ENCODE measurements at places on chromosomes 12 and 14.

DNA sequence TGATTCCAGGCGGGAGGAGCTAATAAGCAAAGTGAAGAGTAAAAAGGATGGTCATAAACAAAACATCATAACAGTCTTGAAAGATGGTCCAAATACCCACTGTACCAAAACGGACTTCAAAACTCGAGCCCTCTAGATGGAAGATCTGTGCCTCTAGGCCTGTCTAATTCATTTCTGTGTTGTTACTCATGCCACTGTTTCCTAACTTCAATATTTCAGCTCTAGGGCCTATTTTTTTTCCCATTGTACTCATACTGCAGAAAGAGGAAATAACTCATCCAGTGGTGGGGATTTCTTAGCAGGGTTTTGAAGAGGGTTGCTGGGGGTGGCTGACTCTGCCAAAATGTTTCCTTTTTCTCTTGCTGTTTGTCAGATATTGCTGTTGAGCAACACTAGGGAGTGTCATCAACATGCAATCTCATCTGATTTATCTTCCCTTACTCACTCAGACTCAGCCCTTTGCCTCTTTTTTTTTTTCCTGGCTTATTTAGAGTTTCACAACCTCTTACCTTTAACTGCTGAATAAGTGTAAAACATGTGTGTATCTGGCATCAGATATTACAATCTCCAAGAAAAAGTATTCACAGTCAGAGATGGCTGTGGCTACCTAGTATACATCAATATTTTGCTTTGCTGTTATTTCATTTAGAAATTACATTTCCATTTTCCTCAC is 189.6 kb downstream of the DUSP6 start:
- peak; percentile 52 for DNase-seq

DNA sequence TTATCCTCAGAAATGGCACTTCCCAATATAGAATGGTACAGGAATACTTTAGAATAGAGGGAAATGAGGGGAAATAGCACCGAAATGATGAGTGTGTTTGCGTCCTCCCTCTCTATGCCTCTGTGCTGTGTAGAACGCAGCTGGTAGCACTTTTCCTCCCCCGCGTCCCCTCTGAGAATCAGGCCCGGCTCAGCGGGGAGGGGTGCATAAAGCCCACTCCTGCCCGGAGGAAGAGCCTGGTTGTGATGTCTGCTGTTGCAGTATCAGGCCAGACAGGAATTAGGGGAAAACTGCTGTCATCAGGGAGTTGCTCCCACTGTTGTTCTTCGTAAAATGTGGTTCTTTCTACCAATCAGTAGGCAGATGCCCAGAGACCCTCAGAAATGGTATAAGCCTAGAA is 76.0 kb downstream of the GALNT8 start:
- DNase-seq = no peak

GRCh38 chr12:94587266-94588241 is 62.8 kb downstream of the TMCC3 start:
- no peak for DNase-seq

- DNase-seq = no peak
Measured at GRCh38 chr12:32693036-32693435, 13.9 kb downstream of the DNM1L start.

DNA sequence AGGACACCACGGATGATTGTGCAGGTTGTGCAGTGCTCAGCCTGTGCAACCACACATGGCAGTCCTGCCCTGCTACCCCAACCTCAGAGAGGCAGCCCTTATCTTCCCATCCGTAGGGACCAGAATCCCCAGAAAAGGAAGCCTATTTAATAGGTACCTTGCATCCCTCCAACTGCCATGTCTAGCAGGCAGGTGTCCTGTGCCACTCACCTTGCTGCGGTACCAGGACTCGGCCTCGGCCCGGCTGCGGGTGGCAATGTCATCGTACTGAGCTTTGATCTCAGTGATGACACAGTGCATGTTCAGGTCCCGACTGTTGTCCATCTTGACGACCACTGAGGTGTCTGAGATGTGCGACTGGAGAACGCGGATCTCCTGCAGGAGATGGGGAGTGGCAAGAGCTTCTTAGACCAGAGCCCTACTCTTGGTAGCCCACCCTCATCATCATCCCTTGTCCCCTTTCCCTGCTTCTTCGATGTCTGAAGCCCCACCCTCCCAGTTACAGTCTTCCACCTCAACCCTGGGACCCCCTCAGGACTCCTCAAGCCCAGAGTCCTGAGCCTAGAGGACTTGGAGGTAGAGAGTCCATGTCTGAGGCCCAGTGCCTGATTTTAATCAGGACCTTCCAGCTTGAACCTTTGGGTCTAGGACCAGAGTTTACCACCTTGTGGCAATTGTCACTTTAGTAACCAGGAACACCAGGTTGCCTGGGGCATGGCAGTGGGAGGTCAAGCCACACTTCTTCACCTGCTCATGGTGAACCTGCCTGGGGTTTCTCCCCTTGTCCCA is 20.5 kb downstream of the KRT7 start:
- no peak for DNase-seq

DNA sequence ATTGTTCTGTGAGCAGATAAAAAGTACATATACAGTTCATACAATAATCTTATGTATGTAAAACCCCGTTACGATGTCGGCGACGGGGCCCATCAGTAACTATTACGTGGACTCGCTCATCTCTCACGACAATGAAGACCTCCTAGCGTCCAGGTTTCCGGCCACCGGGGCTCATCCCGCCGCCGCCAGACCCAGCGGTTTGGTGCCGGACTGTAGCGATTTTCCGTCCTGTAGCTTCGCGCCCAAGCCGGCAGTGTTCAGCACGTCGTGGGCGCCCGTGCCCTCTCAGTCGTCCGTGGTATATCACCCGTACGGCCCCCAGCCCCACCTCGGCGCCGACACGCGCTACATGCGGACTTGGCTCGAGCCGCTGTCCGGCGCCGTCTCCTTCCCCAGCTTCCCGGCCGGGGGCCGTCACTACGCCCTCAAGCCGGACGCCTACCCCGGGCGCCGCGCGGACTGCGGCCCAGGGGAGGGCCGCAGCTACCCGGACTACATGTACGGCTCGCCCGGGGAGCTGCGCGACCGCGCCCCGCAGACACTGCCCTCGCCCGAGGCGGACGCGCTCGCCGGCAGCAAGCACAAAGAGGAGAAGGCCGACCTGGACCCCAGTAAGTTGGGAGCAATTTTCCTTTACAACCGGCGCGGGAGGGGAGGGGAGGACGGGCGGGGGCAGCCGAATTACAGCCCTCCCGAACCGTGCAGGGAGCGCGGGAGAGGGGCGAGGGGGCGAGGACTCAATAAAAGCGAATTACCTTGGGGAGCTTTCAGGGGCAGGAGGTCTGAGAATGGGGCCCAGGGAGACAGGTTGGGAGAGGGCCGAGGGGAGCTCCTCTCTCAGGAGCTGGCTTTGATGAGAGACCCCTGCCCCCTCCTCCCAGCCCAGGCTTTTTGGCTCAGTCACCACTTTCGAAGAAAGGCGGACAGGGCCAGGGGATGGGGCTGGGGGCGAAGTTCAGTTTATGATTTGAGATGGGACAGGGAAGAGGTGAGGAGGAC is at the start of gene HOXC9:
Gene HOXC9, plus strand, starts transcription at position 46 of the 999 bp plus-strand sequence. Its CDS starts 28 bp downstream, at position 74.
- no peak for DNase-seq

DNA sequence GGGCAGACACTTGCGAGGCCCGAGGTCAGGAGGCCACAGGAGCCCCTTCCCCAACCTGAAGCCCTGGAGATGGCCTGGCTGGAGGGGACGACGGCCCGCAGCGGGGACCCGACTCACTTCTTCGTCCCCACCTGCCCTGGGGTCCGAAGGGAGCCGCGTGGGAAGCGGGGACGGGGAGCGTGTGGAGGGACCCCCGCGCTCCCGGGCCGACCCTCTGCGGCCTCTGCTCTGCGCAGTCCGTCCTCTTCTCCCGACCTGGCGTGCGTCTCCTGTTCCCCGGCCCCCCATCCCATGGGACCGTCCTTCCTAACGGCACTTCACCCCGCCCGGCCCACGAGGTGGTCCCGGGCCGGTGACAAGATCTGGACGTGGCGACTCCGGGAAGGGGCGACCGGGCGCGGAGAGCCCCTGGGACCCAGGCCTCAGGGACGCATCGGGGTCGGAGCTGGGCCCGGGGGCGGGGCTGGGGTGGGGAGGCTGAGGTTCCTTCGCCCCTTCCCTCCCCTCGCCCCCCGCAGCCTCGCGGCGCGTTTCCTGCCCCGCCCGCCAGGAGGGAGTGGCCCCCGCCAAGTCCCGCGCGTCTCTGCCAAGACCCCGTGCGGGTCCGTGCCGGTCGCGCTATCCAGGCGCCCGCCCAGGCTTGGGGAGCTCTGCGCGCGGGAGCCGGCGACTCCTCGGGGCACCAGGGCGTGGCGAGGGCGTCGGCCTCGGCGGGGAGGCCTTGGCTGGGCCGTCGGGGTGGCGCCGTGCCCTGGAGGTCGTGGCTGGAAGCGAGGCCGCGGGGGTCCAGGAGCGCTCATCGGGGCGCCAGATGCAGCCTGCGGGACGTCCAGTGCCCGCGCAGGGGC is 97.1 kb downstream of the TNFAIP2 start:
- no peak for DNase-seq

DNA sequence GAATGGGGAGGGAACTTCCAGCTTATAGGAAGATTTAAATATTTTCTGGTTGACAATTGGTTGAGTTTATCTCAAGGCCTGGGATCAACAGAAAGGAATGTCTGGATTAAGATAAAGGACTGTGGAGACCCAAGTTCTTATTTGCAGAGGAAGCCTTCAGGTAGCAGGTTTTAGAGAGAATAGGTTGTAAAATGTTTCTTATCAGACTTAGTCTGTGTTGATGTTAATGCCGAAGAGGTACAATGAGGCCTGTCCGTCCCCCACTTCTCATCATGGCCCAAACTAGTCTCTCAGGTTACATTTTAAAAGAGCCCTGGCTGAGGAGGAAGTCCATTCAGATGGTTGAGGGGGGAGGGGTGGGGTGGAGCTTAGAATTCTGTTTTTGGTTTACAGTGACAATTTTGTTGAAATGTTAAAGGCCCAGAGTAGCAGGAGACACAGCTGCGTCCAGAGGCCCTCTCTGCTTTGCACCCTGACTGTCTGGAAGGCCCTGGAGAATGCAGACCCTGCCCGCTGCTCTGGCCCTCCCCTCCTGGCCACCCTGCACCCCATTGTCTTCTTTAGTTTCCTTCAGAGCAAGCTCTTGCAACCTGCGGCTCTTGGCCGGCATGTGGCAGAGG is 672.5 kb upstream of the TMEM132C start:
- DNase-seq = no peak

DNA sequence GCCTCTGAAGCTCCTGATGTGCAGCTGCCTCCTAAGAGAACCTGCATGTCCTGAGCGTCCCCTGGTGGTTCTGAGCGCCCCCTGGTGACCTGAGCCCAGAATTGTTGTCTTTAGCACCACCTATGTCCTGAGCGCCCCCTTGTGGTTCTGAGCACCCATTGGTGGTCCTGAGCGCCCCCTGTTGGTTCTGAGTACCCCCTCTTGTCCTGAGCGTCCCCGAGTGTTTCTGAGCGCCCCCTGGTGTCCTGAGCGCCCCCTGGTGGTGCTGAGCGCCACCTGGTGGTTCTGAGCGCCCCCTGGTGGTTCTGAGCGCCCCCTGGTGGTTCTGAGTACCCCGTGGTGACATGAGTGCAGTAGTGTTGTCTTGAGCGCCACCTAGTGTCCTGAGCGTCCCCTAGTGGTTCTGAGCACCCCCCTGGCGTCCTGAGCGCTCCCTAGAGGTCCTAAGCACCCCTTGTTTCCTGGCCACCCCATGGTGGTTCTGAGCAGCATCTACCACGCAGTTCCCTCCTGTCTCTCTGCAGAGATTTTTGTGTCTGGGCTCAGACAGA is 782.5 kb downstream of the TMEM121 start:
- peak; percentile 61 for DNase-seq

DNA sequence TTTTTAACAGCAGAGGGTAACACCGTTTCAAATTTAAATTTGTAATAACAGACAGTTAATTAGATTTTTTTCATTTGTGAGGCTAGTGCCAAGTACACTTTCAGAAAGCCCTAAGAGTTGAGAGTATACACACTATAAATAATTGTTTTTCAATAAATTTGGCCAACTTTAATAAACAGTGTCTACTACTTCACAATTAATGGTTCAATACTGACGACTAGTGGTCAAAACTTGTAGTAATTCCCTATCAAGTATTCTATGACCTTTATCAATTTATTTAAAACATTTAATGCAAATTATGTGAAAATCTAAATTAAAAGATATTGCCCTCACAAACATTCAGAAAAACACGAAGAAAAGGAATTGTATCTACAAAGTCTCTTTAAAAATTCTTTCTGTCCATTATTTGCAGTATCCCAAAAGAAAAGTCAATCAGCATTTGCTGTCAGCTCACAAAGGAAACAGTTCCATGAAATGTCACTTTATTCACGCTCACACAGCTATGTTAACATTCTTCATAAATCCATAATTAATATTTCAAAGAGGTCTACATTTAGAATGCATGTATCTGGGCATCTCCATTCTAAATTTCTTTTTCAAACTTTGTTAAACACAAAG is 91.2 kb downstream of the CEP128 start:
- DNase-seq = peak; percentile 60

- peak; percentile 52 for DNase-seq
Measured at GRCh38 chr14:65169351-65169750, 67.0 kb upstream of the MAX start.

DNA sequence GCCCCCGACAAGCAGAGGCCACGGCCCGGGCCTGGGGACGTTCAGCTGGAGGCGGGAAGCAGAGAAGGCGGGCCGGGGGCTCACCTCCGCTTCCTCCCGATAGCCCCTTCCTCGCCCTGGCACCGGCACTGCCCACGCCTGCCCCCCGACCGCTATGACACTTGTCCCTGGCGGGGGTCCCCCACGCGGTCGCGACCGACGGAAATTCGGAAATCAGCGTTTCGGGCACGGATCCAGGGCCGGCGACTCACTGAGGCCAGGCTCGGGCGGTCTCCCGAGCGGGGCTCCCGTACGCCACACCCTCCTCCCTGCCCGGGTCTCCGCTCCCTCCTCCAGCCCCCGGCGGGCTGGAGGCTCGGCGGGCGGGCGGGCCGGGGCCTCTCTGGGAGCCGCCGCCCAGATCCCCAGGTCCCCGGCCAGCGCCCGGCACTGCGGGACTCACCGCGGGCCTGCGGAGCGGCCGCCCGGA is 581 bp downstream of the PITPNM2 start:
- no peak for DNase-seq

DNA sequence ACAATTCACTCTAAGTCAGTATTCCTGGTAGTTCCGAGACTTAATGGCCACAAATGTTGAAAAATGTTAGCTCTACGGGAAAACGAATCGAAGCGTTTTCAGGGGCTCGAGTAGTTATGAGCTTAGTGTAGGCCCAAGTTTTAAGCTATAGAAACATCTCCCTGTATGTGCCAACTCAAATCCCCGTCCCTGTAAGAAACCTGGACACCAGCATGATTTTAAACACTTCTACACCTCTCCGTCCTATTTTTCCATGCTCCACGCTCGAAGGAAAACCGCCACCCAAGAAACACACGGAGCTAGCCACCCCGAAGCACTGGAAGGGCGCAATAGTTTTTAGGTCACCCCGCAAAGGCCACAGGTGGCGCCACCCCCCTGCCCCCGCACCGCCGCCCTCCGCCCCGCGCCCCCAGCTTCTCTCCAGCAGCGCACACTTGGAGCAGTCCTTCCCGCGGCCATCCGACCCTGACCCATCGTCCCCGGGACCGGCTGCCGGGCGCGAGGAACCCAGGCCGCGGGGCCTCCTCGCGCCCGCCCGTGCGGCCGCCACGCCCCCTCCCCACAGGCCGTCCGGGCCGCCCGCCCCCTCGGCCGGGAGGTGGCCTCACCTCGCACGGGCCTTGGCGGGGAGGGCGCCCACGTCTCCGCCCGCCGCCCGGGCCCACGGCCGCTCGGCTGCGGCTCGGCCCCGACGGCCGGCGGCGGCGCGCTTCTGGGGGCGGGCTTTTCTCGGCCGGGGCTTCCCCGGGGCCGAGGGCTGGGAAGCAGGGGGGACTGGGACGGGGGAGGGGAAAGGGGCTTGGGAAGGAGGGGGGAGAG is 522 bp downstream of the R3HDM2 start:
- peak; percentile 28 for DNase-seq

All from SK-MEL-5 (cell line).